NCI-H2227 treated with DMSO at 0.1 percent for 48 hours (cell line): ENCODE measurements at places on chromosomes 5 and 9.

- no peak for DNase-seq
Observed at GRCh38 chr9:123926941-123927340, 3.0 kb downstream of the DENND1A start.

- DNase-seq = no peak
Observed at GRCh38 chr5:112413611-112414010, 5.5 kb downstream of the EPB41L4A start.

- DNase-seq = no peak
Observed at GRCh38 chr5:85605381-85605780, 1012.4 kb upstream of the COX7C start.

DNA sequence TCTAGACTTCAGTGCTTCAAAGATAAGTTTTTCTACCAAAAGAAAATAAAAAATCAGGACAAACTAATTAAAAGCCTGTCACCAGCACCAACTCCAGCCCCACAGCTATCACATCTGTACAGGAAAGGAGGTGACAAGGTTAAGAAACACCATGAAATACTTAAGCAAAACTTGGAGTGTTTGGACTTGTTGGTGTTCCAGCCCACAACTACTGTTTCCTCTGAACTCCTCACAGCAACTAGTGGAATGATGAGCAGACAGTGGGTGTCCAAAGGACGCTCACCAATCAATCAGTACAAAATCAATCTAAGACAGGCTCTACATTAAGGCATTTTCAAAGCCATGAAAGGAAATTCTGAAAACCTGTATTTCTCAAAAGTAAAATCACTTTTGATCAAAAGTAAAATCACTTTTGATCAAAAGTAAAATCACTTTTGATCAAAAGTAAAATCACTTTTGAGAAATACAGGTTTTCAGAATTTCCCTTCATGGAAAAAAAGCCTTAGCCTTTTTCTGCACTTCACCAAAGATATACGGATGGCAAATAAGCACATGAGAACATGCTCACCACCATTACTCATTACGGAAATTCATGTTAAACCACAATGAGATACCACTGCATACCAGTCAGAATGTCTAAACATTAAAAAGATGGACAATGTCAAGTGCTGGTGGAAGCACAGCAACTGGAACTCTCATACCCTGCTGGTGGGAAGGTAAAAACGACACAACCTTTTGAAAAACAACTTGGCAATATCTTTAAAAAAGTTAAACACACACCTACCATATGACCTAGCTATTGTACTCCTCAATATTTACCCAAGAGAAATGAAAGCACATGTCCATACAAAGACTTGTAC is 79.7 kb downstream of the MED27 start:
- no peak for DNase-seq

DNA sequence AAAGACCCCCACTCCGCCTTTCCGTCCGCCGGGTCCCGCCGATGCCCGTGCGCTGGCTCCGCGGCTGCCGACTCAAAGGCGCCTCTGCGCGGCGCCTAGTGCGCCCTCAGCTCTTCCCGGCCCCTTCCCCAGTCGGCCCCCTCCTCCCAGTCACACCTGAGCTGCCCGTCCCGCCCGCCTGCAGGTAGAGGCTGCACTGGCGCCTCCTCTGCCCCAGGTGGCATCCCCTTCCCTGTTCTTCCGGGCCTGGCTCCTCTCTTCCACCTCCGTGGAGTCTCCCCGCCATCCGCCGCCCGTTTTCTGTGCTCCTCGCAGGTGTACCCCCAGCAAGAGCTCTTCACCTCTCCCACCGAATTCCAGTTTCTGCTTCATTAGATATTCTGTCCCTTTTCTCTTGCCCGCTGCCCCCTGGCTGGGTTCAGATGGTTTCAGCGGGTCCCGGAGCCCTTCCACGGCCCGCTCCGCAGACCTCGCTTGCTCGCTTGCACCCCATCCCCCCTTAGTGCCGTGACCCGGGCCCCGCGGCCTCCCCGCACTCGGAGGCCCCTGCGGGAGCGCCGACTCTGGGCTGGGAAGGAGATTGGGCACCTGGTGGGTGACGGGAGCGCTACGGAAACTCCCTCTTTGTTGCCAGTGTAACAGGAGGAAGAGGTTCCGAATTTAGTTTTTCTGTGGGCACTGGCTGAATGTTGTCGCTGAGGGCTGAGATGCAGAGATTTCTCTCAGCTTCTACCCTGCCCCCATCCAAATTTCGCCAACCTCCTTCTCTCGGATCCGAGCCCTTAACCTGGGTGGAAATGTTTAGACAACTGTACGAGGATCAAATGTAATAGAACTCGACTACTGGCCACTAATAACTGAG is 809 bp downstream of the SLC44A1 start:
- peak; percentile 16 for DNase-seq

GRCh38 chr5:43168175-43168574 is 23.9 kb upstream of the NIM1K start:
- DNase-seq = no peak

DNA sequence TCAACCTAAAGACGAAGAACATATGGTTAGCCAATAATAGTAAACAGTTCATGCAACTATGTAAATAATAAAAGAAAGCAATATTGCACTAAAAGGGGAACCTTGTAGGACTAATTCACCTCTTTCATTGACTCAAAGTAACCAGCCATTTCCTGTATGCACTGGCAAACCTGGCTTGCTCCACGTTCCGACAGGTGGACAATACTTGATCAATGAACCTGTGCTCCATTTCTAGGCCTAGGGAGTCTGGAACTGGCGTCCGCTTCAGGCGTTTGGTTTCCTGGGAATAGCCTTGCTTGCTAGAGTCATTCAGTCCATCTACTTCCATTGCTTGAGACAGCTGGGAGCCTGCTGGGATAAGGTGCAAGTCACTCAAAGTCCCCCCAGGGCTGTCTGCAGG is 41.6 kb downstream of the PTAR1 start:
- DNase-seq = no peak

GRCh38 chr5:179259731-179260323 is 85.4 kb downstream of the ADAMTS2 start:
- no peak for DNase-seq

GRCh38 chr5:149775785-149776184 is 45.7 kb downstream of the PPARGC1B start:
- DNase-seq = no peak

- DNase-seq = no peak
Observed at GRCh38 chr9:110752766-110753165, 84.2 kb downstream of the MUSK start.

DNA sequence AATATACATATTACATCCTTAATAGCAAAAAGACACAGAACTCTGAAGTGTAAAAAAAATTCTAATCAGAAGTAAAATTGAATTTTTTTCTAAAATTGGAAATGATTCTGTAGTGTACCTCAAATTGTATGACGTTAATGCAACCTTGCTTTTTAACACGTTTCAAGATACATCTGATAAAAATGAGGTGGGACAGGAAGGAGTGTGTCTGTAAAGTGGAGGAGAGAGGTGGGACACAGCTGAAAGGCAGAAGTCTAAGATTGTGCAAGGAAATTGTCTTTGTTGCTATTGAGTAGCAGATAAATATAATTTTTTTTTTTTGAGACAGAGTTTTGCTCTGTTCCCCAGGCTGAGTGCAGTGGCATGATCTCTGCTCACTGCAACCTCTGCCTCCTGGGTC is 15.7 kb upstream of the SNX30 start:
- DNase-seq = no peak

- no peak for DNase-seq
Observed at GRCh38 chr9:134399435-134400056, 73.3 kb downstream of the RXRA start.

DNA sequence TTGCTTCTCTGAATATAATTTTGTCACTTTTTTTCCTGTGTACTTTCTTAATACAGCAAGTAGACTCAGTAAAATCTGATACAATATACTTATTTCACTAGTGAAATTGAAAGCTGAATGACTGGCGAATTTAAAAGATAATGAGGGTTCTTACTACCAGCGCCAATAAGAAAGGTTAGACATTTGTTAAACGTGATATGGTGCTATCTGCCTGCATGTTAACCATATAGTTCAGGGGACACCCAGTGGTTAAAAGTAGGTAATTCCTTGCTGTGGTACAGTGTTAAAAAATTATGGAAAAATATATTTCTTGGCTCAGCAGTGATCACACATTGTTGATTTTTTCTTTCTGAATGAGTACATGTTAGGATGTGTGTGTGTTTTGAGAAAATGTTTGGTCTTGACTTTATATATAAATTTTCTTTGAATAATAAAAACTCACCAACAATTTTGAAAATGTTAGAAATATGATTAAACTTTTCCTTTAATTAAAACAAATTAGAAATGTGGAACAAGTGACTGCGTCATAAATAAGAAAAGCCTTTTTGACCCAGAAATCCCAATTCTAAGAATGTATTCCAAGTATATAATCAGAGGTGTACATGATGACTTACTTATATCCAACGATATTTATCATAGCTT is 25.8 kb downstream of the CAST start:
- DNase-seq = peak; percentile 35

GRCh38 chr5:103718108-103718507 is 155.5 kb upstream of the NUDT12 start:
- no peak for DNase-seq

DNA sequence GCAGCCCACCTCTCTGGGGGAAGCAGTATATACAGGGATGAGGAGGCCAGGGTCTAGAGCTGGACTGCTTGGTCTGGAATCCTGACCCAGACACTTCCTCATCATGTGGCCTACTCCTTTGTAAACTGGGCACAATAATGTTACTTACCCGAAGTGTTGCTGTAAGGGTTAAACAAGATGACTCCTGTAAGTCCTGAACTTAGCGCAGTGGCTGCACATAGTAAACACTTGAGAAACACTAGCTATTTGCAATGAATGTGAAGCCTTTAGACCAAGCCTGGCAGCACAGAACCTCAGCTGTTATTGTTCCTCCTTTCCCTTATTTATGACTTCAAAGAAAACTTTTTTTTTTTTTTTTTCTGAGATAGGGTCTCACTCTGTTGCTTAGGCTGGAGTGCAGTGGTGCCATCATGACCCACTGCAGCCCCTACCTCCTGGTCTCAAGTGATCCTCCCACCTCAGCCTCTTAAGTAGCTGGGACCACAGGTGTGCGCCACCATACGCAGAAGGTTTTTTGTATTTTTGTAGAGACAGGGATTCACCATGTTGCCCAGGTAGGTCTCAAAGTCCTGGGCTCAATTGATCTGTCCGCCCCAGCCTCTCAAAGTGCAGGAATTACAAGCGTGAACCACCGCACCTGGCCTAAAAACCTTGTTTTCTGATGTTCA is 96.2 kb upstream of the IL6ST start:
- DNase-seq = no peak

DNA sequence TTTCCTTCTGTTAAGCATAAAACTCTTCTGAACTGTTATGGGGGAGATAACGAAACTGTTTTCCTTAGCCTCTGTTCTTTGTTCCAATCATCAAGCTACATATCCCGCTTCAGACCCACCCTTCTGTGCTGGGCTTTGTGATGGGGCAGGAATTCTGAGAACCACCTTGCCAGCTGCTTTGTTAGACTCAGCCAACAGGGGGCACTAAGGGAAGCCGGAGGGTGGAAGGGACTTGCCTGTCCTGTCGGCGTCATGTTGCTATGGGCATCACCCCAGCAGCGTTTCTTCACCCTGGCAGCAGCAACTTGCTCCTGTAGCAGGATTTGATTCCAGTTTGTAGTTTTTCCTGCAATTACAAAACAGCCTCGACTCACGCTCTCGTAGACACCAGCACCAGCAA is 169.1 kb downstream of the CAAP1 start:
- no peak for DNase-seq

DNA sequence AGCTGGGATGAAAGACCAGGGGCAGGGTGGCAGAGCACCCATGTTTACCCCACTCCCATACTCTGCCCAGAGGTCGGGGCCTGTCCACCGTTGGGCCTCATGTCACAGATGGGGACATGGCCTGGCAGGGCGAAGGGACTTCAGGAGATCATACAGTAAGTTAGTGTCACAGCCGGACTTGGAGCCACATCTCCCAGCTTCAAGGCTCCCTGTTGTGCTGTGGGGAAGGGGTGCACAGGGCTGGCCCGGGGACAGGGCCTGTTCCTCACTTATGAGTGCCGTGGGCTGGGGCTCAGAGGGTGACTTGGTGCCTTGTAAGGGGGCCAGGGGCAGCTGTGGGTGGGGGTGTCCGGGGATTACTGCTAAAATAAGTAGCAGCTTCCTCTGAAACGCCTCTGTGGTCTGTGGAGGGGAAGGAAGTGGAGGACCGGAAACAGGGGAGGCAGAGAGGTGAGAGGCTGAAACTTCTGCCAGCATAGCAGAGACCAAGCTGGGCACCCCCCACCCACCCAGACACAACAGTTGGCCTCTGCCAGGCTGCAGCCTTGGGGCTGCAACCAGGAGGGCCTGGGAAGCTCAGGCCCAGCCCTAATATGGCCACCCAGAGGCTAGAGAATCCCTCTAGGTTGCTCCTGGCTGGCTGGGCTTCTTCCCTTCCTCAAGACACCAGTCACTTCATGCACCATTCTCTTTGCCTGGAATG is 41.1 kb upstream of the NEK6 start:
- DNase-seq = no peak

- DNase-seq = peak; percentile 84
Observed at GRCh38 chr9:78678877-78679276, 382.0 kb downstream of the PSAT1 start.

GRCh38 chr5:66551945-66552344 is 44.2 kb upstream of the MAST4 start:
- no peak for DNase-seq
